ENCODE measurements at places on chromosomes 2 and 18.

GRCh38 chr18:34999756-35000289 is 41.4 kb upstream of the MAPRE2 start:
- no peak for DNase-seq

GRCh38 chr18:23143016-23143814 is 7.9 kb downstream of the CABLES1 start:
- DNase-seq = no peak

DNA sequence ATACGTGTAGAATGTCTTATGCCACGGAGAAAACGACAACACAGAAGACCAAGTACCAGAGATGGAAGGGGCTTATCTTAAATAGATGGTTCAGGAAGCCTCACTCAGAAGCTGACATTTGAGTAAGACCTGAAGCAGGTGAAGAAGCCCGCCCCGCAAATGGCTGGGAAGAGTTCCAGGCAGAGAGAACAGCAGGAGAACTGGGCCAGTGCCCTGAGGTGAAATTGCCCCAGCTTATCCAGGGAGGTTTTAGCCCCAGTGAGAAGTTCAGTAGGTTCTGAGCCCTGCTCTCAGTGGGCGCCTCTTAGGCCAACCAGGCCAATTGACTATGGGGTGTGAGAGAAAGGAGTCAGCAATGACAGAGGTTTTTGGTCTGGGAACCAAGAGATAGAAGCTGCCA is 166.1 kb upstream of the FOSL2 start:
- DNase-seq = no peak

DNA sequence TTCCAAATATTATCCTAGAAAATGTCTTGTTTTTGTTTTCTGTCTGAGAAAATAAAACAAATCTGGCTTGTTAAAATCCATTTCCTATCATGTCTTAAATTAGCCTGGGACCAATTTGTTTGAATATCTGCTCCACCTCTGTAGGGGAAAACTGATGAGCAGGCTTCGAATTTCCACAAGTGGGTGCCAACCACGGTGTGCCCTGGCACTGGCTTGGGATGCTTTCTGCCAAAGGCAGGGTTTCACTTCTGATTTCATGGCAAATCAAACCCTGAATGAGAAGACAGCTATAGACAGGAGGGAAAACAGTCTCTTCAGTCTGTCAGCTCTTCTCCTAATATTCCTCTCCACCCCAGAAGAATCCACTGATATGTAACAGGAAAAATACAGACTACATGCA is 33.7 kb upstream of the STAT4 start:
- no peak for DNase-seq

DNA sequence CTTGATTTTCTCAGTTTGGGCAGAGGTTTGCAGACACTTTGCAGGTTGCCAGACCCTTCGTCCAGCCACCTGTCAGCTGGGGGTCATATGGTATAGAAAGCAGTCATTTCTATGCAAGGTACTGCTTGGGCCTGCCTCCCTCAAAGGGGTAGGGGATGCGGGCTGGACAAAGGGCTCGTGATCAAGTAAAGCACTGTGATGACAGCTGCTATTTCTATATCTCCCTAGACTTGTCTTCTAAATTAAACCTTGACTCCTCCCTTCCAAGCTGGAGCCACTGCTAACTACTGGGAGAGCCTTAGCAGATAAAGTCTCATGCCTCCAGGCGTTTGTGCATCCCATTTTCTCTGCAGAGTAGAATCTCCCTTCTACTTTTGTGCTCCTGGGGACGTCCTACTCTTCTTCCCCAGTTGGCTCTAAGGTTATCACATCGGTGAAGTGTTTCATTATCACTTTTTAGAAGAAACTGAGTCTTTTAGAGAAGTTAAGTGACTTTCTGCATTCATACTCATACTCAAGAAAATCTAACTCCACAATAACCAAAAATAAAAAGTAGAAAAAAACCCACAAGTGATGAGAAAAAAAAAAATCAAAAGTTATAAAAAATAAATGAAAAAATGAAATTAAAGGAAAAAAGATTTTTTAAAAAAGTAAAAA is 710 bp upstream of the XRCC5 start:
- DNase-seq = no peak
